ENCODE measurements at places on chromosomes 7 and 10. TPM values are rescaled to one million over a fixed set of nuclear protein-coding genes. Genes with fewer than 3 reads are reported as not detected.

RHBDD2 gene
- 15.4 TPM for total RNA-seq

IDI2 gene
- not detected for total RNA-seq

DNA sequence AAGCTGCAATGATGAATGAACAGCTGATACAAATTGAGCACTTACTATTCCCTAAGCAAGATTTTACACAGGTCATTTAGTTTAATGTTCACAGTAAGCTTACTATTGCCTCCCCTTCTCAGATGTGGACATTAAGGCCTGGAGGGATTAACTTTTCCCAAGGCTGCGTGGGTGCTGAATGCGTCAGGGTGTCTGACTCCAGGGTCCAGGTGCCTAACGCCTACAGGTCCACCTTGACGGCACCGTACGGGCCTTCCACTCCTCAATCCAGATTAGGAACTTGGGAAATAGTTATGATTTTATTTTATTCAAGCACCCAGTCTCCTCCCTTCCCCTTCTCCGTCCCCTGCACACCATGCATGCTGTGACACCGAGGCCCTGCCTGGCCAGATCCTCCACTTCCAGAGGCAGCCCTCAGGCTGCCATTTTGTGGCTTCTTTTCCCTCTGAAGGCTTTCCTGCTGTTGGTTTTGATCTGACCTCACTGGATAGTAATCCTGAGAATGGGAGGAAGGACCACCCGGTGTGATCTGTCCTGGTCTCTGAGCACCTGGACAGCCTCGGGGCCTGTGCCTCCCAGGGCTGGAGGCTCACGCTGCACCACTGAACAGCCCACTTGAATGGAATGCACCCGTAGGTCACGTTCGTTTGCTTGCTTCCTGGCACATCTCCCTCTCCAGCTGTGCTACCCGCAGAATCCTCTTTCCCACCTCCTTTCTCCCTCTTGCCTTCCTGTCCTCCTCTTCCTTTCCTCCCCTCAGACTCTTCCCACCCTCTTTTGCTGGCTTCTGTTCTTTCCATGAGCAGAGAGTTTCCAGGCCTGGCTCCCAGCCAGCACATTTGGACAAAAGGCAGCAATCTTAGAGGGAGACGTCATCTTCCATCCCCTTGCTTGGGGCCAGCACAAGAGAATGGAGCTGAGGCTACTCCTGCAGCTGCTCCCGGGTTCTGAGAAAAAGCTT lies 14.4 kb downstream of the DENND2A start:
- DNase-seq: peak; percentile 48

DNA sequence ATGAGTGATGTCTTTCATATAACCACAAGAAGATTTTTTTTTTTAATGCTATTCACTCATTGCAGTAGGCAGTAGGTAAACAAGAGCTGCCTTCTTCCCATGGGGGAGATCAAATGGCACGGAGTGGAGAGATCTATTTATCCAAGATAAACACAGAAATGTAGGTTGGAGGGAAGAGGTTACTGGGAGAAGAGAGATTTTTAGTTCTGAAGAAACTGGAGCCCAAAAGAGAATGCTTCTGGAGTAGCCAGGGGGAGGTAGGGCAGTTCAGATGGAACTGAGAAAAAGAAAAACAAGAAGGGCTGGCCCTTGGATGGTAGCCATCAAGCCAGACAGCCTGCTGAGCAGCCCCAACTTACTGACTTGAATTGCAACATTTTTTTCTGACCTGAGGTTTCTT lies 270.1 kb upstream of the TPK1 start:
- DNase-seq: no peak

DNA sequence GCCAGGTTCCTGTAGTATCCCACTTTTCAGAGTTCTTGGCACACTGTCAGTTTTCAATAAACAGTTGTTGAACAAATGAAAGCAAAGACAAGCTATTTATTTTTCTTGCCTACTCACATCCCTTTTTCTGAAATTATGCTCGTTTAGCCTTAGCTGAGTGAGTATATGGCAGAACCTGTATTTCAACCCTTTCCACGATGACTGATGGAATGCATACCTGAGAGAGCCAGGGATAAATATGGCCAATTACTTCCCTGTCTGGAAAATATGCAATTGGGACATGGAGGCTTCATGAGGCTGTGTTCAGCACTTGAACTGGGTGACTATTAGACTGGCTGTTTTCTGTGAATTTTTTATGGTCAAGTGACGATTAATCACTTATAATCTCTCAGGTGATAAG lies 144.5 kb upstream of the POT1 start:
- no peak for DNase-seq

- DNase-seq: no peak
These were observed 4.0 kb downstream of the SKAP2 start for GRCh38 chr7:26860361-26860760.

DNA sequence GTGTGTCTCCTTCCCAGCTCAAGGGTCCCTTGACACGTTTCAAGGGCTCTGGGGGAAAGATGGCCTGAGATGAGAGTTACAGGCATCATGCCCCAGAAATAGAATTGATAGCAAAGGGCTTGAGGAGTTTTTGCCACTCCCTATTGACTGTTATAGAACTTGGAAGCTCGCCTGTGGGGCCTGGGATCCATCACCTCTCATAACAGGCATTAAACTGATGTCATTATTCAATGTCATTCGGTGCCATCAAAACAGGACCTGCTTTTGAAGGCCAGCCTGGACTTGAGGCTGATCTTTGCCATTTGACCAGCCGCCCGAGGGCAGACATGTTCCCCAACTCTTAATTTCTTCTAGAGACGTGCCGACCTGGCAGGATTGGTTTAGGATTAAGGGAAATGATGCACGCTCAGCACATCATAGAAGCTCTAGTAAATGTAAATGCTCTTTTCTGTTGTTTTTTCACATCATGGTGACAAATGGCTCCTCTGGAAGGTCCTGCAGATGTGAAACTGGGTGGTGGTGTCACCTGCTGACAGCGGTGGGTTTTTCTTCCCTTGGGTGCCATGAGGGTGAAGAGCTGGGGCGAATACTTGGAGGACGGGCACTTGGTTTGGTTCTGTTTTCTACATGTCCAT lies 16.7 kb upstream of the KLF6 start:
- no peak for DNase-seq

DNA sequence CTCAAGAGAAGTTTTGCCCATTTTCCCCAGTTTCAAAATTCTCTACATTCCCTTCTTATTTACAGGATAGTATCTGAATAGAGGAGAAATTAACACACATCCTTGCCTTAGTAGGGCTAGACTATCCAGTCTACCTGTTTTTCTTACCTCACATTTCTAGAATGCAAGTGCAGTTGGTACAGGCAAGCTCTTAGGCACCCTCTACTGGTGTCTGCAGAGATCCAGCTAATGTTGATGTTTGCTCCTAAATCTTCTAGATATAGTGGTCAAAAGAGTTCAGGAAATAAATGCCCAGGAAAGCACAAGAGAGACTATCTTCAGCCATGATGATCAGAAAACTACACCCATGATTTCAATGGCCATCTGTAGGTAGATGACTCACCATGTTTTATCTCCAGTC lies 205.3 kb downstream of the HTR7 start:
- peak; percentile 23 for DNase-seq

- peak; percentile 17 for DNase-seq
These were observed 102.4 kb downstream of the CFTR start for GRCh38 chr7:117582219-117582704.

- peak; percentile 56 for DNase-seq
These were observed 28.7 kb upstream of the JAKMIP3 start for GRCh38 chr10:132036887-132037675.

DNA sequence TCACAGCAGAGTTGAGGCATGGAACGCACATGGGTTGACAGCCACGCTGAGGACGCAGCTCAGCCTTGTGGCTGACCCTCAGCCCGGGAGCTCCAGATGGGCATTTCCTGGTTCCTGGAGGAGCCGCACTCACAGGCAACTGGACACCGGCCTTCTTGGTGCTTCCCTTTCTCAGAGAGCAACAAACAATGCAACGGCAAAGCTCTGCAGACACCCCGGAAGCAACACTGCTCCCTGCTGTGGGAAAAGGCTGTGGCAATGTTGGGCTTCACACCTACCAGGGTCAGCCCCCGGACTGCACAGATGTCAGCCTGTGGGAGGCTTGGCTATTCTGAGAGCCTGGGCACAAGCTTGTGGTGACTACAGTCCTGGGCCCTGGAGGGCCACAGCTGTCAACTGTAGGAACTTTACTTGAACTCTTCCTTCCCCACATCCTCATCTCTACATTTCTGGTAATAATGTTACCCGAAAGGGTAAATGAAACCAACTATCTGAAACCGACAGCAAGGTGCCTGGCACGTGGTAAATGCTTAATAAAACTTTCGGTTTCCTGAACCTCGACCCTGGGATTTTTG lies 597.5 kb upstream of the MKI67 start:
- no peak for DNase-seq

DNA sequence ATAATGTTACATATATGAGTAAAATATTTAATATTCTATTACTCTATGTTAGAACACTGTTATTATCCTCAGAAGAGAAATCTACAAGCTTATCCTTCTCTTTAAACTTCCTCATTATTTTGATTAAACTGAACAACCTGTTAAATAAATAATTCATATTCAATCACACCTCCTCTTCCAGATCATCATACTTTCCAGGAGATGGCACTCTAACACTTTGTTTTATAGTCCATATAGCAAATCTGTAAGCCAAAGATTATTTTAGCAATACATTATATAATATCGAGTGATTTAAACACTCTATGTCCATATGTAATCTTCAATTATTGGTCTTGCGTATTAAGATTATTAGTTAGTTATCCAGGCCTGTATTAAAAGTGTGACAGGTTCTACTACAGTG lies 694.1 kb downstream of the ANKRD7 start:
- no peak for DNase-seq

DNA sequence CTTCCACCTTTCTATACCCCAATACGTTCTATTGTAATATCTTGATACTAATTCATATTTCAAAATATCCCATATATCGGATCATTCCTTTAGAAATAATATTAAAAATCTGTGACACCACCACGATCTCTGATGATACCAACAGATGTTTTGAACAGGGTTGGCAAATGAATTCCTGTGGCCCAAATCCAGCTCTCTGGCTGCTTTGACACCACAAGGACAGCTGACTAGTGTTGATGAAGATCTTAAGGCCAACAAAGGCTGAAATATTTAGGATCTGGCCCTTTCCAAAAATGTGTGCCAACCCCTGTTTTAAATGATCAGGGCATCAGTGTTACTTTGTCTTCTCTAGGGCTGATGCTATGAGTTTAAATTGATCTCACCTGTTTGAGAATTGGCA lies 380.7 kb upstream of the PFKP start:
- no peak for DNase-seq

- no peak for DNase-seq
These were observed 12.3 kb upstream of the OPN4 start for GRCh38 chr10:86642021-86642420.
